MG63 (cell line): ENCODE measurements at places on chromosomes 3 and 15. TPM values are rescaled to one million over a fixed set of nuclear protein-coding genes. Genes with fewer than 3 reads are reported as not detected.

The INKA1 gene
- 3.2 TPM in 1 of 2 replicates, not detected in the other for total RNA-seq

- peak; percentile 86 for DNase-seq
Measured at GRCh38 chr15:39404767-39405181, 176.1 kb upstream of the THBS1 start.

DNA sequence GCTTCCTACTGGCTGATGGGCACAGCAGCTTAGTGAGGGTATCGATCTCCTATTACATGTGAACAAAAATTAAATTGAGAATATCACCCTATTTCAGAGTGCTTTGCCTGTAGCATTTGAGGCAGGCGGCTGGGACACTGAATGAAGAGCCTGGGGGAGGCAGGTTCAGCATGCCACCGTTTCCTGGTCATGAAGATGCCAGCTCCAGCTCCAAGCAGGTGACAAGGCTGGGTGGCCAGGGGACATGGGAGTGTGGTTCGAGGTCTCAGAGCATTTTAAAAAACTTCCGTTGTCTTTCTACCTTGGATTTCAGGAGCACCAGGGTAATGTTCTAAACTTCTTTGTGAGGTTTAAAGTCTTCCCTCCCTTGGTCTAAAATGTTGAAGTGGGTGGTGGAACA, 158.2 kb downstream of the RPLP1 start:
- no peak for DNase-seq

DNA sequence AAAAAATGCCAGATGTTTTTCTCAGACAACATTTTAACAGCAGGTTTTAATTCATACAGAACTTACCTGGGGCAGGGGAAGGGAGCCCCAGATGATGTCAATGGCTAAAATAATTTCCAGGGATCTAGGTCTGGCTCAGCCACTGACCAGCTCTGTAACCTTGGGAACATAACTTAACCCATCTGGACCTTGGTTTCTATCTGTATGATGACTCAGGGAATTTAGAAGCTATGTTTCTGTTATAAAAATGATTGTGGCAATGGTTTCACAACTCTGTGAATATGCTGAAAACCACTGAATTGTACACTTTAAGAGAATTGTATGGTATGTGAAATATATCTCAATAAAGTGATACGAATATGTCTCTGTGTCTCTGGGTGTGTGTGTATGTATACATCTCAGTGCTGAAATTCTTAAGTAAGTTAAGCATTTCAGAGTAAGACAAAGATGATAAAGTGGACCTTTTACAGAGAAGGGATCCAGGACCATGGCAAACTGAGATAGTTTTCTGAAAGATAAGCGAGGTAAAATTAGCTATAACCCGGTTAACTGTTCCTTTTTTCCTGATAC, 2.9 kb downstream of the SH3GL3 start:
- no peak for DNase-seq

DNA sequence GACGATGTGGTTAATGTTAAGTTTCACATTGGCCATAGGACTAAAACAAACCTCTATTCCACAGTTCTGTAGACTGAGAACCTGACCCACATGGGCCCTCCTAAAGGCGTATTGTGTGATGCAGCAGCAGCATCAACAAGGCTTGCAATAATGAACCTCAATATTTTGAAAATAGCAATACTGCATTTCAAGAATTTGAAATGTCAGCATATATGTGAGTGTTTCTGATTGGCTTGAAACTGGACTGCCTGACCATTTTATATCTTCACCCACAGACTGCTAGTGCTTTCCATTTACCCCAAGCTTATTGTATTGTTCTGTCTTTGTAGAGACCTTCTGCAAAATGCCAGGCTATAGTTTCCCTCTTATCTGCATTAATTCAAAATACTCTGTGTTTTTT, 1122.3 kb downstream of the IGSF11 start:
- no peak for DNase-seq

DNA sequence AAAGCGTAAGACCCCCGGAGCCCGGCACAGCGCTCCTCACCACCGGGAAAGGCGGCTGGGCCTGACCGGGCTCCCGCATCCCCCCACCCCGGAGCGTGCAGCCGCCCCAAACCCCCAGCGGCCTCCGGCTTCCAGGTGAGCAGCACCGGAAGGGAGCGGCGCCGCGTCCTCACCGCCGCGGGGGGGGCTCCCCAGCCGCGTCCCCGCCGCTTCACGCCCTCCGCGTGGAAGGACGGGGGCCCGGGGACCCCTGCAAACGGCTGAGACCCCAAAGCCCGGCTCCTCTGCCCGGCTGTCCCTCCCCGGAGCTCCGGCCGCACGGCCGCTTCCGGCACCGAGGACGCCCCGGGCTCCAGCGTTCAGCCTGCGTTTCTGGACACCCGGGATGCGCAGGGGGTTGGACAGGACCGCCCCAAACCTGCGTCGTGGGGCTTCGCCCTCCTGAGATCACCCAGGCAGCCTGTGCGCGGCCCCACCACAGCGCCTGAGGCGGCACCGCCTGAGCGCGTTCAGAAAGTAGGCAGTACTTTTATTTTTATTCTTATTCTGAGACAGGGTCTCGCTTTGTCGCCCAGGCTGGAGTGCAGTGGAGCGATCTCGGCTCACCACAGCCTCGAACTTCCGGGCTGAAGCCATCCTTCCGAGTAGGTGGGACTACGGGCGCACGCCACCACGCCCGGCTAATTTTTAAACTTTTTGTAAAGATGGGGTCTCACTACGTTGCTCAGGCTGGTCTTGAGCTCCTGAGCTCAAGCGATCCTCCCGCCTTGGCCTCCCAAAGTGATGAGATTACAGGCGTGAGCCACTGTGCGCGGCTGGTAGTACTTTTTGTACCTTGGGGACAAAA, 51.6 kb upstream of the BLM start:
- peak; percentile 70 for DNase-seq

The POLQ gene
- 4.2 and 7.4 TPM in 2 replicates for total RNA-seq

GRCh38 chr3:354432-354831, 157.9 kb downstream of the CHL1 start:
- DNase-seq, result peak; percentile 11

DNA sequence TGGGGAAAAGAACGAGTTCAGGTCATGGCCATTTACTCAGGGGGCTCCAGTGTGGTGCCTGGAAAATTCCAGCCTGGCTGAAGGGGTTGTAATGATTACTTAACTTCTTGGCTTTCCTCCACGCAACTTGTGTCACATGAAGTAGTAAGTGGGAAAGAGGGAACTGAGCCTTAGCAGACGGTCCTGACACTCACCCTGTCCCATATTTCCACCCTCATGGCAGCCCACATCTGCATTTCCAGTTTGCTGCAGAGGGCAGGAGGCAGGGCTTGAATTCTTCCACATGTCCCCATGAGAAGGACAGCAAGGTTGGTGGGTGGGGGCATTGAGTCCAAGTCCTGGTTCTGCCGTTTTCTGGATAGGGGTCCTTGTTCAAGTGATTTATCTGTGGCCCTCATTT, 7.8 kb upstream of the CAMP start:
- DNase-seq, result no peak

The GATM gene
- total RNA-seq, result 0.23 TPM in 1 of 2 replicates, not detected in the other

GRCh38 chr15:93152360-93152759, 63.3 kb upstream of the RGMA start:
- DNase-seq, result no peak

GRCh38 chr15:71336671-71337070, 221.4 kb downstream of the THSD4 start:
- DNase-seq, result no peak

- DNase-seq, result no peak
Measured at GRCh38 chr3:54862526-54862925, 65.3 kb downstream of the LRTM1 start.

DNA sequence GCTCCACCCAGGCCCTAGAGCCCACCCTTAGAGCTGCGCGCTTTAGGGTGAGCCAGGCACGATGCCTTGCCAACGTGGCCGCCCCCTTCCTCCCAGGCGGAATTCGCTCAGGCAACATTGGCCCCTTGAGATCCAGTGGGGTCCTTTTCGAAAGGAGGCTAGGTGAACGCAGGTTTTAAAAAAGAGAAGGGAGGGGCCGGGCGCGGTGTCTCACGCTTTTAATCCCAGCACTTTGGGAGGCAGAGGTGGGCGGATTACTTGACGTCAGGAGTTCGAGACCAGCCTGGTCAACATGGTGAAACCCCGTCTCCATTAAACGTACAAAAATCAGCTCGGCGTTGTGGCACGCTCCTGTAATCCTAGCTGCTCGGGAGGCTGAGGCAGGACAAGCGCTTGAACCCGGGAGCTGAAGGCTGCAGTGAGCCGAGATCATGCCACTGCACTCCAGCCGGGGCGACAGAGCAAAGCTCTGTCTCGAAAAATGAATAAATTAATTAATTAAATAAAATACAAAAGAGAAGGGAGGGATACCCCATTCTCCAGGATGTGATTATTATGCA, 984 bp upstream of the RPP25 start:
- DNase-seq, result no peak

DNA sequence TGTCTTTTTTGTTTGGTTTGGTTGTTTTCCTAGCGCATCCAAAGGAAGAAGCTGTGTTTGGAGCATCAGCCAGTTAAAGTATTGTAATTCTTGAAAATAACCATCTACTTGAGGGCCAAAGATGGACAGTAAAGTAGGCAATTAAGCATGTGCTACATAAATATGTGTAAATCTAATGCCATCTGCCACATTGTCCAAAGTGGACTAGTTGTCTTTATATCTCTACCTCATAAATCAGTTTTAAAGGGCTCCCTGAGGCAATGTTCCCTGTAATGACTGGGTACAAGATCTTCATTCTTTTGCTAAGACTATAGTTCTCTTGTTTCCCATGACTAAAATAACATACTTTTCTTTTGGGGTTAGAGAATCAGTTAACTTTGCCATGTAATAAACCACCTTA, 460.0 kb upstream of the RARB start:
- no peak for DNase-seq

The B3GALNT1 gene
- 36.9 and 70.2 TPM in 2 replicates for total RNA-seq

GRCh38 chr3:43187836-43188479, 82.1 kb upstream of the POMGNT2 start:
- DNase-seq, result no peak
